Subcutaneous adipose tissue (tissue), 4 donors: ENCODE measurements at places on chromosomes 3 and 15. TPM values are rescaled to one million over a fixed set of nuclear protein-coding genes. Genes with fewer than 3 reads are reported as not detected.

Gene SMARCC1
- 25.9 TPM for total RNA-seq

Gene MESP2
- 0.34 TPM for total RNA-seq

Gene CKMT1B
- not detected for total RNA-seq

Gene ATP8B4
- total RNA-seq: 39.9 TPM

Gene SI
- not detected for total RNA-seq

Gene LSAMP
- 1.7 TPM for total RNA-seq

Gene KLHL40
- not detected for total RNA-seq

Gene GPR87
- not detected for total RNA-seq

Gene CYB561D2
- total RNA-seq: 13.9 TPM

Gene SPTBN5
- total RNA-seq: 1.5 TPM

Gene INO80
- 27.1 TPM for total RNA-seq

Gene SMCO1
- total RNA-seq: not detected

Gene ZNF860
- total RNA-seq: 0.88 TPM

Gene ZNF774
- total RNA-seq: 0.33 TPM

Gene BRPF1
- 11.3 TPM for total RNA-seq

Gene COL6A5
- total RNA-seq: not detected

Gene CHRM5
- total RNA-seq: not detected
